AG09319 (cell line): ENCODE measurements at places on chromosomes 16 and 17.
A peak's percentile ranks its signal among the peaks of the same experiment; 100 is the strongest.

DNA sequence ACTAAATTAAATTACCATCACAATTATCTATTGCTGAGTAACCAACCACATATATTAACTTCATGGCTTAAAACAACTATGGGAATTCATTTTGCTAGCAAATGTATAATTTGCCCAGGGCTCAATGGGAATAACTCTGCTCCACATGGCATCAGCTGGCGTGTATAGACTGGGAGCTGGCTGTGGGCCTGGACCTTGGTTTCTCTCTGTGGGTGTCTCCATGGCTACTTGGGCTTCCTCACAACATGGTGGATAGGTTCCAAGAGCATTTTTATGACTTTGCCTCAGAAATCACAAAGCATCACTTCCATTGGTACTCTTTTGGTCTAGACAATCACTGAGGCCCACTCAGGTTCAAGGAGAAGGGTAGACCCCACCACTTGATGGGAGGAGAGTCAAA, 144.9 kb downstream of the SOCS1 start:
- DNase-seq, result no peak

DNA sequence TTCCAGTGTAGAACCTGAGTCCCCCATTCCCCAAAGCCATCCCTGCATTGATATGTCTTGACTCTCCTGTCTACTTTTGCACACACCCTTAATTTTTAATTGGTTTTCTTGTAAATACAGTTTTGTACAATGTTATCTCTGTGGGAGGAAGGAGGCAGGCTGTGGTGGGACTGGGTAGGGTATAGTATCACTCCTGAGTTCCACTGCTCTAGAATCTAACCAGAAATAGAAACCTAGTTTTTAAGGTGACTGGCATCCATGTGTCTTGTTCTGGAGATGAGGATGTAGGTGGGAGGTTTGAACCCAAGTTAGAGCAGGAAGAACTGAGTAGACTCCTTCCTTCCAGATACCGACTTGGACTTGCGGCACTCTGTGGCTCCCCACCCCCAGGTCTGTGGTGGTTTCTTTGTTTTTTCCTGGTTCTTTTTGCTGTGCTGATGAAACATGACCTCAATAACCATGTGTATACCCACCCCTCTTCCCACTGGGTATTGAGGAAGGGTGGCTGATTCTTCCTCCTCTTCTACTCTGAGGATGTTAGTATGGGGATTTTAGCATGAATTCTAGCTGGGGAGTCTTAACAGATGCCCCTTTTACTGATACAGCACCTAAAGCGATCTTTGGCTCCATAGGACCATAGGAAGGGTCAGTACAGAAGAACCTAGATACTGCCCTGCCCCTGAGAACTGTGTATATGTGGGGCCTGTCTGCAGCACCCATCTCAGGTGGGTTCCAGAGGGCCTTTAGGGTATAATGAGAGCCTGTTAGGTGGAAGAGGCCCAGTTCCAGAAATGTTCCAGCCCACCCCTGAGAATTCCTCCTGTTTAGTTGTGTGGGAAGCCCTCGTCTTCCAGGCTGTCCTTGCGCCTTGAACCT, 48.7 kb downstream of the SF3B3 start:
- DNase-seq, result no peak

- no peak for DNase-seq
Observed at GRCh38 chr16:49723310-49723709, 132.6 kb downstream of the ZNF423 start.

GRCh38 chr16:54582631-54583250, 296.2 kb upstream of the IRX3 start:
- DNase-seq, result no peak

DNA sequence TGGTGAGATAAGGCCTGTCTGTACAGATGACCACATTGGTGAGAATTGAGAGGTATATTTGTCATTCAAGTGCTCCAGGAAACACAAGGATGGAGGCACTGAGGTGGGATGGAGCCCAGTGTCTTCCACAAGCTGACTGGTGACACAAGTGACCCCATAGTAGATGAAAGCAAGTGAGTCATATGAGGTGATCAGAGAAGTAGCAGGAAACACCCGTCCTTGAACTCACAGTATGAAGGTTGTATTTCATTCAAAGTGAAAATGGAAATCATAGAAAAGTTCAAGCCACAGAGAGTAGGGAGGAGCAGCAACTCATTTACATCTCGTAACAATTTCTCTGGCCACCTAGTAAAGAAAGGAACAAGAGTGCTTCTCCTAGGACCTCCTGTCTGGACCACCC, 609.8 kb downstream of the HS3ST4 start:
- no peak for DNase-seq

DNA sequence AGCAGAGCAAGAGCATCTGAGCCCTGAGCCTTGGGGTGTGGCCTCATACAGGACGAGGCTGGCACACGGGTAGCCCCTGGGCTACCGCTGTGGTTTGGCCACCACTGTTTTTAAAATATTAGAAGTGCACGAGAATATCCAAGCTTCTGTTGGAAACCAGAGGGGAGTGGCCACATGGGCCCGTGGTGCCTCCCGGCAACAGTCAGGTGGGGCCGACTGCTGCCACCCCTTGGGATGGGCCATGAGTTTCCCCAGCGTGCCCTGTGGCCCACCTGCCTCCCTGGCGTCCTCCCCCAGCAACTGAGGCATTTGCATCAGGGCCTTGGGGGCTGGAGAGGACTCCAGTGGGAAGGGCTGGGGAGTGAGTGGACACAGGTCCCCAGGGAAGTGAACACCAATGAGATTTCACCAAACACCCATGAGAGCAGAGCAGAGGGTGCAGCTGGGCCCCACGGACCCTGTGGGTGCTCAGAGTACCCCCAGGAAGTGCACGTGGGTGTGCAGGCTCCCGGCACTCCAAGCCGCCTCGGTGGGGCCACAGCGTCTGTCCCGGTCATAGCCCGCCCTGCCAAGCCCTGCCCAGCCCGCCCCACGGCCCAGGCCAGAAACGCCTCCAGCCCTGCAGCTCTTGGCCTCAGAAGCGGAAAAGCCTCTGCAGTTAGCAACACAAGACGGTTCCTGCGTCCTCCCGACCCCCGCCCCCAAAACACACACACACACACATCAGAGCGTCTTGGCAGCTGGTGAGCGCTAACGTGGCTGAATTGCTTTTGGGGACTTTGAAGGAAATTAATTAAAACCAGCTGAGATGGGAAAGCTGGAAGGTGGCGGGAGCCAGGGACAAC, 22.7 kb downstream of the ZNF469 start:
- DNase-seq, result peak; percentile 44

DNA sequence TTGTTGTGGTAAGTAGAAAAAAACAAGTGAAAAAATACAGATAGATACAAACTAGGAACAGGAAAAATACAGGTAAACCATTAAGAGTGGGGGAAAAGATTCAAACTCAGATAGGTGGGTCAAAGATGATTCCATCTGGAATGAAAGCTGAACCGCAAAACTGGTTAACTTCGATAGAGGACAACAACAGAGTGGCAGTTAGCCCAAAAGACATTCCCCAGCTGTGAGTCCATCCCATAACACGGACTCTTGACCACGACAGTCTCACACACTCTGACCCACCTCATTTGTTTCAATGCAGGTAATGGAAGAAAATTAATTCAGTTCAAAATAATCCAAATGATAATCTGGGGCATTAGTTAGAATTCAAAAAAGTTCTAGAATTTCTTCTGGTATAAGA, 13.5 kb downstream of the ELAC2 start:
- no peak for DNase-seq

- no peak for DNase-seq
Observed at GRCh38 chr17:80839970-80840369, 151.7 kb upstream of the CHMP6 start.

DNA sequence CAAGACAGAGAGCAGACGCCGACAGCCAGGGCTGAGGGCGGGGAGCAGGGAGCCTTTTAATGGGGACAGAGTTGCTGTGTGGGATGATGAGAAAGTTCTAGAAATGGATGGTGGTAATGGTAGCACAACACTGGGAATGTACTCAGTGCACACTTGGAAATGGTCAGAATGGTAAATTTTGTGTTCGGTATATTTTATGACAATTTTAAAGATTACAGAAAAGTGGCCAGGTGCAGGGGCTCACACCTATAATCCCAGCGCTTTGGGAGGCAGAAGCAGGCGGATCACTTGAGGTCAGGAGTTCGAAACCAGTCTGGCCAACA, 243.2 kb upstream of the CIBAR2 start:
- DNase-seq, result no peak

DNA sequence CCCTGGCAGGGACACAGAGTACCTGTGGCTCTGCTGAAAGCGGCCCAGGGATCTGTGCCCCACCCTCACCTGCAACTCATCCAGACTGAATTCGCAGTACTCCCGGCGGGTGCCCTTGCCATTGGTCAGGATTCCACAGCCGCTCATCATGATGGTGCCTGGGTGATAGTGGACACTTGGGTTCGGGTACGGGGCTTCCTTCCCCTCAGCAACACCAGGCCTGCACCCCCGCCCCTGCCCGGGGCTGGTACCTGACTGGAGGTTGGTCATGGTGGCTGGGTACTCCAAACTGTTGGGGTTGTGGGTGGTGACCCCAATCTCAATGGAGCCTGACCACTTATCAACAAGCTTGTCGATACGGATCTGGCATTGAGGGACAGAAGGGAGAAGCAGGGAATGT, 2.9 kb downstream of the NEURL4 start:
- DNase-seq, result no peak

GRCh38 chr16:14364386-14365199, 265.5 kb downstream of the PARN start:
- no peak for DNase-seq

DNA sequence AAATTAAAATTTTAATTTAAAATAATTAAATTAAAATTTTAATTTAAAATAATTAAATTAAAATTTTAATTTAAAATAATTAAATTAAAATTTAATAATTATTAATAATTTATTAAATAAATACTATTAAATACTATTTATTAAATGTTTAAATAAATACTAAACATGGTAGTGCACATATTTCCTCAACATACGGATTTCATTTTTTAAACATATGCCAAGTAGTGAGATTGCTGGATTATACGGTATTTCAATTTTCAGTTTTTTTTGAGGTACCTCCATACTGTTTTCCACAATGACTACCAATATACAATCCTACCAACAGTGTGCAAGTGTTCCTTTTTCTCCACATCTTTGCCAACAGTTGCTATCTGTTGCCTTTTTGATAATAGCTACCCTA, 852.9 kb upstream of the CDH8 start:
- DNase-seq, result no peak

DNA sequence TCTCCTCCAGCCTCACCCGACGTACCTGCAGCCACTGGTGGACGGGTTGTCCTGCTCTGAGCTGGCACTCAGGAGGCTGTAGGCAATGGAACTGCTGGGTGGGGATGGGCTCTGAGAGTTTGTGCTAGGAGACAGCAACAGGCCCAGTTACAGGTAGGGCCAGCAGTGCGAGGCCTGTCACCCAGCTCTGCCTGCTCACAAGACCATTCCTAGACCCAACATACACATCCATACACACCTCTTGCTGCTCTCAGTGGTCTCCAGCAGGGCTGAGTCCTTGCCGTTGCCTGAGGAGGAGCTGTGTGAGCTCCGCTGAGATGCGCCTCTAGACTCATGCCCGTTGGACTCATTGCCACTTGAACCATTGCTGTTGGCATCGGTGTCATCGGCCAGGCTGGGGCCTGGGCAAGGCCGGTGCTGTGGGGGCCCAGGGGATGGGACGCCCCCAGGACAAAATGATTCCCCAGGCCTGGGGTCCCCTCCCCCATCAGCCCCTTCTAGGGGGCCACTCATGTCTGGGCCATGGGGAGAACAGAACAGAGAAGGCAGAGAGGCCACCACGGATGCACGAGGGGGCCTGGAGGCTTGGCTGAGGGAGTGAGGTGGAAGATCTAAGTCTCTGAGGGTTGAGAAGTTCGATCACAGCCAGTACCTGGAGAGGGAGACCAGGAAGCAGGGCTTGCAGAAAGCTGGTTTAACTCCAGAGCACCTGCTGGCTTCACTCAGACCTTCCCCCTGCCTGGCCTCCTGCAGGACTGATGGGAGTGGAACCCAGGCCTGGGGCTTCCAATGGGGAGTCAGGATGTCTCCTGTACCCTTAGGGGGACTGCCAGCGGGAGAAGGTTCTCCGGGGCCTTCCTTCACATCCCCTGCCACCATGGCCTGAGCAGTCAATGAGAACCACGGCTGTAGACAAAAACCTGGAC, 1.7 kb downstream of the PER1 start:
- DNase-seq, result no peak

GRCh38 chr16:57518520-57518919, 17.9 kb downstream of the CCDC102A start:
- no peak for DNase-seq

GRCh38 chr17:74089869-74090464, 113.5 kb upstream of the RPL38 start:
- DNase-seq, result no peak

- DNase-seq, result no peak
Observed at GRCh38 chr16:4529085-4530060, 9.2 kb downstream of the CDIP1 start.

- no peak for DNase-seq
Observed at GRCh38 chr16:89646906-89647305, 10.6 kb downstream of the CHMP1A start.

GRCh38 chr16:68800257-68800875, 43.0 kb upstream of the TANGO6 start:
- DNase-seq, result peak; percentile 63

- DNase-seq, result no peak
Observed at GRCh38 chr16:305916-306626, 23.1 kb downstream of the PDIA2 start.

DNA sequence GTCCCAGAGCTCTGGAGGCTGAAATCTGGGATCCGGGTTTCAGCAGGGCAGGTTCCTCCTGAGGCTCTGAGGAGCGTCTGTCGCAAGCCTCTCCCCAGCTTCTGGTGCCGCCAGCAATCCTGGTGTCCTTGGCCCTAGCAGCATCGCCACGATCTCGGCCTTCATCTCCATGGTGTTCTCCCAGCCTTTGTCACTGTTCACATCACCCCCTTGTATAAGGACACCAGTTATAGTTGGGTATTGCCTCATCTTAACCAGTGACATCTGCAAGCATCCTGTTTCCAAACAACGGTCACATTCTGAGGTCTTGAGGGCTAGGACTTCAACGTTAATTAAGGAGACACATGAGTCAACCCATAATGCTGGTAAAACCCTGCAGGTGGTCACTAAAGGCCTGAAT, 2.8 kb upstream of the PPP1R27 start:
- peak; percentile 36 for DNase-seq

GRCh38 chr17:8532021-8532420, 96.3 kb downstream of the NDEL1 start:
- no peak for DNase-seq

- no peak for DNase-seq
Observed at GRCh38 chr17:75142236-75142971, 10.9 kb upstream of the NT5C start.

- DNase-seq, result no peak
Observed at GRCh38 chr16:55569025-55569424, 2.5 kb downstream of the CAPNS2 start.

GRCh38 chr17:50148226-50149090, 2.0 kb downstream of the PPP1R9B start:
- DNase-seq, result no peak
